Stromal cell of bone marrow (primary cell): ENCODE measurements at places on chromosomes 4 and X.

- DNase-seq: no peak
These were observed 13.6 kb downstream of the CDKN2AIP start for GRCh38 chr4:183458005-183458404.

- DNase-seq: no peak
These were observed 324.5 kb upstream of the RPS6KA3 start for GRCh38 chrX:20591246-20591645.

GRCh38 chr4:6840062-6840976, 57.8 kb downstream of the KIAA0232 start:
- DNase-seq: peak; percentile 50

- no peak for DNase-seq
These were observed 113.1 kb upstream of the VCX2 start for GRCh38 chrX:8284131-8284530.

GRCh38 chr4:57080781-57081650, 29.2 kb downstream of the IGFBP7 start:
- peak; percentile 89 for DNase-seq

GRCh38 chrX:132033166-132033565, 10.1 kb downstream of the STK26 start:
- DNase-seq: no peak

- DNase-seq: no peak
These were observed 7.7 kb downstream of the HPGDS start for GRCh38 chr4:94334962-94335361.
